Activated CD4-positive, alpha-beta T cell treated with anti-CD3 and anti-CD28 coated beads, Interleukin-2, amount 50 U/mL, for 24 hours (primary cell): ENCODE measurements at places on chromosomes 5 and 9.

DNA sequence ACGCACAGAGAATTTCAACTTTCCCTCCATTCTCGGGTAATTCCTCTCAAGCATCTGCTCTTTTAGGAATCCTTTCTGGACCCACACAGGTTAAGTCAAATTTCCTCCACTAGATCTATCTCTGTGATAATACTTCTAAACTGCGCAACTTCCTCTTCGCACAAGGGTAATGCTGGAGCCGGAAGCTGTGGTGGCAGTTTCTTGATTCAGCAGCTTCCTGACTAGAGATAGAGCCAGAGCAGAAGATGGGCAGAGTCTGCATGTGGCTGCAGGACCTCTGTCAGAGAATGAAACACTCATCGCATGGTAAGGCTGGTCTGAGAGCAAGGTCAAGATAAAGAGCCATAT lies 11.1 kb upstream of the CDC42SE2 start:
- DNase-seq = no peak

DNA sequence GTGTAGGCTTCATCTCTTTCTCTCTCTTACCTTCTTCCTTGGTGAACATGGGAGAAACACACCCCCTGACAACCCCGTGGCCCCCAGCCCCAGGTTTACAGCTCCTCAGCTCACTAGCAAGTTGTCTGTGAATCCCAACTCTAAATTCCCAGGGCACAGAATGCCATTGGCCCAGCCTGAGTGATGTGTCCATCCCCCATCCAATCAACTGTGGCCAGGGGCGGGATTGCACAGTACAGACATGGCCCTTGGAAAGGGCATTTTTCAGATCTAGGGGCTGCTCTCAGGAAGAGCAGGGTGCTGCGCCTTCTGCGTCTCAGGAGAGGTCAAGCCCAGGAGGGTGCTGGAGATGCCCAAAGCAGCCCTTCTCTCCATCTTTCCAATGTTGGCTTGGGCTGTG lies 48.2 kb upstream of the ASS1 start:
- DNase-seq = no peak

GRCh38 chr9:98970532-98971041 lies 26.9 kb downstream of the COL15A1 start:
- DNase-seq = no peak

DNA sequence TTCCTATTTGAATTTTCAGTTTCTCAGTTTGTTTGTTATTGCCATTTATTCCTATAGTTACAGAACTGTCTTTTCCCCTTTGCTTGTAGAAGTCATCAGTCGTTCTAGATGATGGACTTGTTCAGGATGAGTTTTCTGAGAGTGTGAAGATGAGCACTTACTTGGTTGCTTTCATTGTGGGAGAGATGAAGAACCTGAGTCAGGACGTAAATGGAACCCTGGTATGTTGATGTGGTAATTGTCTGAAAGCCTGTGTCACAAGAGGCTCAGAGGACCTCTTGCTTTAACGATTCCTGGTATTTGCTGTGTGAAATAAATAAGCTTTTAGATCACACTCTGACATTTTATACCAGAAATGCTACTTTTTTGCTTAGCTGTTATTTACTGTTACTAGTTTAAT lies 50.6 kb downstream of the LNPEP start:
- DNase-seq = no peak

GRCh38 chr5:54851449-54851848 lies 133.9 kb downstream of the ESM1 start:
- DNase-seq = no peak

GRCh38 chr5:149731617-149732323 lies 1.7 kb downstream of the PPARGC1B start:
- peak; percentile 78 for DNase-seq
